ENCODE measurements at places on chromosomes 4 and X. TPM values are rescaled to one million over a fixed set of nuclear protein-coding genes. Genes with fewer than 3 reads are reported as not detected.

- no peak for DNase-seq
Observed at GRCh38 chr4:105657117-105657765, 51.2 kb downstream of the INTS12 start.

The AGTR2 gene
- total RNA-seq = 0.22 TPM

DNA sequence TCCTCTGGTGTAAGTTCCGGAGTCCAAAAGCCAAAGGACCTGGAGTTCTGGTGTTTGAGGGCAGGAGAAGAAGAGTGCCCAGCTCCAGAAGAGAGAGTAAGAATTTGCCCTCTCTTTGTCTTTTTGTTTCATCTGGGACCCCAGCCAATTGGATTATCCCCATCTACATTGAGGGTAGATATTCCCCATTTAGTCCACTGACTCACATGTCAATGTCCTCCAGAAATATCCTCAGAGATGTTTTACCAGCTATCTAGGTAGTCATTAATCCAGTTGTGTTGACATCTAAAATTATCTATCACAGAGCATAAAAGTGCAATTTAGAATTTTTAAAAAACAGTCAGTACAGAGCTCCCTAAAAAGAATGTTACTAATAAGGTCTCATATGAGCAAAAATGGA is 132.9 kb upstream of the TMEM47 start:
- DNase-seq = no peak

The MAGEA10 gene
- not detected for total RNA-seq

DNA sequence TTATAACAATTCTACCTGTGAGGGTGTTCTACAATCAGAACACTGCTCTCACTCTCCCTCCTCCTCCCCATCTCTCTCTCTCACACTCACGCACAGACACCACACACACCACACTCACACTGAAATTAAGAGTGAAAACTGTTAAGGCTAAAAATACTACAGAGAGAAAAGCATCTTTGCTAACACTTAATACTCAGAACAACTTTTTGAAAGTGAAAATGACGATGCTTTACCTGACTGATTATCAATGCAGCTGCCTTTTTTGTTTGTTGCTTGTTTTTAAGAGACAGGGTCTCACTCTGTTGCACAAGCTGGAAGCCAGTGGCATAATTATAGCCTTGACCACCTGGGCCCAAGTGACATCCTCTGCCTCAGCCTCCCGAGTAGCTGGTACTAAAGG is 222.4 kb downstream of the APBB2 start:
- DNase-seq = no peak

GRCh38 chr4:23033796-23034195 is 341.1 kb downstream of the GBA3 start:
- DNase-seq = no peak

The DMRTC1B gene
- not detected for total RNA-seq

The DOK7 gene
- total RNA-seq = 35.5 TPM

DNA sequence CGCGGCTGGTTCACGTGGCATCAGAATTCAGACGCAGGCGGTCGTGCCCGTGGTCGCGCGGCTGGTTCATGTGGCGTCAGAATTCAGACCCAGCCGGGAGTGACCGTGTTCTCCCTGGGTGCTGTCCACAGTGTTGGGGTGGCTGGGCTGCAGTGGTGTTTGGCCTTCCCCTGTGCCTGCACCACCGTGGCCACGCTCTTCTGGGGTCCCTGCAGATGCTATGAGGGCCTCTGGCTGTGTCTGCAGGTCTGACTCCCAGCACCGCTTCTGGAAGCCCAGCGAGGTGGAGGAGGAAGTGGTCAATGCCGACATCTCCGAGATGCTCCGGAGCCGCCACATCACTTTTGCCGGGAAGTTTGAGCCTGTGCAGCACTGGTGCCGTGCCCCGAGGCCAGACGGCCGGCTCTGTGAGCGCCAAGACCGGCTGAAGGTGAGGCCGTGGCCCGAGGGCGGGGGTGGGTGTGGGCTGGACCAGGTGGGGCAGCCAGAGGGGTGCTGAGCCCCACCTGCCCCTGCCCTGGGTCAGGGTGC is 26.4 kb downstream of the NKX1-1 start:
- peak; percentile 21 for DNase-seq

DNA sequence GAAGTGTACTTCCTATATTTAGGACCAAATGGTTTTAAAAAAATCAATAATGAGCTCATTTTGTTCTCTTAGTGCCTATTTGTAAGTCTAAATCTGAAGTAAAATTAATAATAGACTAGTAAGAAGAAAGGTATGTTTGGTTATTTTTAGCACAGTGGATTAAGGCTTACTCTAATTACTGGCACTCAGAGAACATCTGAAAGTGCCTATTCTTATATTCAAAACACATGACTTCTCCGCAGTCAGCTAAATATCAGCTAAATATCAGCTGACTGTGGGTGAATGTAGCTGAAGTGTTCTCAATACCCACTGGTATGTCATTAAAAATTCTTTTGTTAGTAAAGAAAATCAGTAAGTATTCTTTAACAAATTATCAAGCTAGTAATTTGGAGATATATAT is 6.0 kb downstream of the AP1S2 start:
- no peak for DNase-seq

DNA sequence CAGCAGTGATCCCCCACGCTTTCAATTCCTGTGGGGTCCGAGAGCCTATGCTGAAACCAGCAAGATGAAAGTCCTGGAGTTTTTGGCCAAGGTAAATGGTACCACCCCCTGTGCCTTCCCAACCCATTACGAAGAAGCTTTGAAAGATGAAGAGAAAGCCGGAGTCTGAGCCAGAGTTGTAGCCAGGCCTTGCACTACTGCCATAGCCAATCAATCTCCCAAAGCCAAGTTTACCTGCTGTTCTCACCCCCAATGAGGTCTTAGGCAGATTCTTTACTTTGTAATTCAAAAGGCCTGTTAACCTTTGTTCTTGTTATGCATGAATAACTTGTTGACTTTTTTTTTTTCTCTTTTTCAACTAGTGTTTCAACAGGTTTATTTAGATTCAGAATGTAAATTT is 4.0 kb downstream of the MAGEB2 start:
- DNase-seq = no peak

DNA sequence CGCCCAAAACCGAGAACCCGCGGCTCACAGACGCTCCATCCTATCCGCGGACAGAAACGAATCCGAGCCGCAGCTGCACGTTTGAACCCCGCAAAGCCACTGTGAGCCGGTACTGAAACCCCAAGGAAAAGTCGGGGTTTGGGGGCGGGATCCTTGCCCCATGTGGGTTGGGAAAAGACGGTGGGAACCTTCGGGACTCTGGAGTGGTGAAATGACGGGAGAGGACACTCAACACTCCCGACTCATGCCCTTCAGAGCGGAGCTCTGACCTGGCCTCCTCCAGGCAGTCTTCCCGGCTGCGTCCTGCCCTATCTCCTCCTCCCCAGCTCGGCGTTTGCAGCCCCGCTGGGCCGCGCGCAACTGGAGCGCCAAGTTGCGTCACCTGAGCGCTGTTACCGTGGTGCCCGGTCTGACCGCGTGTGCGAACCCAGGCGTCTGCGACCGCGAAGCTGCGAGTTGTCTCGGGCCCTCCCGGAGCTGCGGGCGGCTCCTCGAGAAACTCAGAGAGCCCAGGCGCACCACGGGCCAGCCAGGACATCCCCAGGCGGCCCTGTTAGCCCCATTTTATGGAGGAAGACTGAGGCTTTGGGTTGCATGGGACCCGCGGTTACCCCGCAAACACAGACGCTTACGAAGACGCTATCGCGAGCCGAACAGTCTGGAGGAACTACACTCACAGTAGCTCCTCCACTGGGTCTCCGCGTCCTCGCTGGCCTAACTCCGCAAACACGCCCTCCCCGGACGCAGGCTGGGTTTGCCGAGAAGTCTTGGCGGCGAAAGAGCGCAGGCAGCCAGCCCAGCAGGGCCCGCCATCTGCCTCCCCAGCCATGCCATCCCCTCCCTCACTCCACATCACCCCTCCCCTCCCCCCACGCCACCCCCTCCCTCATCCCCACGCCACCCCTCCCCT is 20.3 kb upstream of the HMX1 start:
- no peak for DNase-seq

- no peak for DNase-seq
Observed at GRCh38 chrX:150966742-150967141, 16.4 kb upstream of the HMGB3 start.

DNA sequence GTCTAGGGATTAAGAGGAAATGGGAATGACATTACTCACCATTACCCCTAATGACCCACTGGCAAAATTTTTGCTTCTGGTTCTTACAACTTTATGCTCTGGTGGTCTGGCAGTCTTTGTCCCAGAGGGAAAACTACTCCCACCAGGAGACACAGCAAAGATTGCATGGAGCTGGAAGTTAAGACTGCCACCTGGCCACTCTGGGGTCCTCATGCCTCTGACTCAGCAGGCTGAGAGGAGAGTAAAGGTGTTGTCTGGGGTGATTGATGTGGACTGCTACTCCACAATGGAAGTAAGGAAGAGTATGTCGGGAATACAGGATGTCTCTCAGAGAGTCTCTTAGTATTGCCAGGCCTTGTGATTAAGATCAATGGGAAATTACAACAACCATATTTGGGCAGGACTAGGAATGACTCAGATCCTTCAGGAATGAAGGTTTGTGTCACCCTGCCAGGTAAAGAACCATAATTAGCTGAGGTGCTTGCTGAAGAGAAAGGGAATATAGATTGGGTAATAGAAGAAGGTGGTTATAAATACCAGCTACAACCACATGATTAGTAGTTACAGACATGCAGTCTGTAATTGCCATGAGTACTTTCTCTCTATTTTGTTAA is 215.5 kb downstream of the GPAT3 start:
- DNase-seq = no peak

DNA sequence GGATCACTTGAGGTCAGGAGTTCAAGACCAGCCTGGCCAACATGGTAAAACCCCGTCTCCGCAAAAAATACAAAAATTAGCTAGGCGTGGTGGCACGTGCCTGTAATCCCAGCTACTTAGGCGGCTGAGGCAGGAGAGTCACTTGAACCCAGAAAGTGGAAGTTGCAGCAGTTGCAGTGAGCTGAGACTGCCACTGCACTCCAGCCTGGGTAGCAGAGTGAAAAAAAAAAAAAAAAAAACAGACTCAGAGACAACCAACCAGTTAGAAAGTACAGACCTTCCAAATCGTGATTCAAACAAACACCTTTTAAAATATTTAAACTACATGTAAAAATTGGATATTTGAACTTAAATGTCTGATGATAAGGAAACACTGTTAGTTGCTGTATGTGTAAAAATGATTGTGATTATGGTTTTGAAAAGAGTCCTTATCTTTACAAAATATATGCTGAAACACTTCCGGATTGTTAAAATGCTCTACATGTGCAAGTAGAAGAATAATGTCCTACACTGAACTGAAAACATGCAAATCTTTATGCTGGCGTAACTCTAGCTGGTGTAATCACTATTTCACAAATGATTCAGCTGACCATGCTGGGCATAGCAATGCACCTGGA is 37.8 kb downstream of the SH3KBP1 start:
- DNase-seq = no peak

GRCh38 chr4:121041307-121042090 is 30.8 kb downstream of the NDNF start:
- no peak for DNase-seq

Data from left ventricle myocardium superior (tissue), 1 donor.